CD4-positive, alpha-beta T cell treated with Interferon gamma for 1 hour (primary cell): ENCODE measurements at places on chromosomes 1 and 21.

- no peak for DNase-seq
Observed at GRCh38 chr1:48246727-48247126, 24.2 kb downstream of the SLC5A9 start.

DNA sequence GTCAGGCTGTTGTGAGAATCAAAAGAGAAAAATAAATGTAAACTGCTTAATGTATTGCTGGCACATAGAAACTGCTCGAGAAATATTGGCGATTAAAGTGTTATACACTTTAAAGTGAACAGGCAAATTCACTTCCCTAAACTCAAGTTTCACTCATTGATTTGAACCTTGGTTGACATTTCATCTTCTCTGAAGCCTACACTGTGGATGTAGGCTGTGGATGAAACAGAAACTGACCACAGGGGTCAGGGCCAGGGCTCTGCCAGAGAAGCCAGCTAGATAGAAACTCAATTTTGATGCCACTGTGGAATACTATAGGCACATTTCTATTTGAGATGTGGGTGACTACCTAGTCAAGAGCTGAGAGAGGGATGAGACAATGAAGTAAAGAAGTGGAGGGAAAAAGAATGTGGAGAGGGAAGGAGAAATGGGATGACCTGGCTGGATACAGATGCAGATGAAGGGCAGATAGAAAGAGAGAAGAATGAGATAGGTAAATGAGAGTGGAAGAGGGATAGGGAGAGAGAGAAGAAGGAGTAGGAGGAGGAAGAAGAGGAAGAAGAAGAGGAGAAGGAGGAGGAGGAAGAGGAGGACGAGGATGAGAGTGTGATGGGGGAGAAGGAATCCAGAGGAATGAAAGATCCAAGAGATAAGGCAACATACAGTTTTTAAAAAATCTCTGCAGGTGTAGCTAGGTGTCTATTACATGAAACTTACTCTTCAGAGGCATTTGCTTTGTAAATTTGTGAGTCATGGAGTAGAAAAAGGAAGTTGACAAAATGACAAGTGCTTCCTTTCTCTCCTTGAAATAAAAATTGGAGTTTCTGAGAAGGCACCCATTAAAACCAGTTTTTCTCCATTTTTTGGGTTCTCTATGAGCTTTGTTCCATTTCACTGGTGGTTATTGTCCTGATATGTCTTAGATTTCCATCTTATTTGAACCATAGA is 17.4 kb upstream of the CD1D start:
- no peak for DNase-seq

GRCh38 chr1:64453688-64454087 is 16.2 kb upstream of the CACHD1 start:
- DNase-seq = no peak

DNA sequence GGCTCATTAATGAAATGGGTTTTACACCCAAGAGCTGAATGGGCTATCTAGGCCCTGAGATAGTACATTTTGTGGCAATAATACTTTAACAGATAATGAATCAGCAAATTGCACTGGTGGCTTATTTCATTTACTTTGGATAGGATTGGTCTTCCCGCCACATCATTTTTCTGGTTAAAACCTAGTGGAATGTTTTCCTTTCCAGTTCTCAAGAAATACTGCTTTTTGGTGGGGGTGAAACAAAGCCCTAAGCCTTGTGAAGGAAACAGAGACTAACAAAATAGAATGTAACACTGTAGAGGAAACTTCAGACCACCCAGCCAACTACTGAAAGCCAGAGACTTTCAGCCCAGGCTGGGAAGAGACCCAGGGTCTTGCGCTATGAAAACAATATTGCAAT is 172.2 kb downstream of the HHIPL2 start:
- DNase-seq = no peak

- DNase-seq = no peak
Observed at GRCh38 chr1:113928187-113928930, 765 bp upstream of the HIPK1 start.

DNA sequence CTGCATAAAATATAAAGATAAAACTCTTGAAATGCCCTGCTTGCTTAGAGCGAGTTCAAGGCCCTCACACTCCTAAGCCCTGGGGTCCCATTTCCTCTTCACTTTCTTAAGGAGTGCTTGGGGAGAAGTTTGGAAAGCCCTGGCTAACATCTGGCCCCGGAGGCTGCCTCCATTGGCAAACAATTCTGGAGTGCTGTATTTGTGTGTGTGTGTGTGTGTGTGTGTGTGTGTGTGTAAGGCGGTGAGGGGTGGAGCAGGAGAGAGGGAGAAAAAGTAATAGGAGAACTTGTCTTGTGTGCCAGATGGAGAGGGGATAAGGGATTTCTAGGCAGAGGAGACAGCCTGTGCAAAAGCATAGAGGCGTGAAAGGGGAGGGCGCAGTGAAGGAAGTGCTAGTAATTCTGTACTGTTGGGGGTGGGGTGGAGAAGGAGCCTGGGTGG is 578 bp upstream of the TRIM62 start:
- DNase-seq = no peak

DNA sequence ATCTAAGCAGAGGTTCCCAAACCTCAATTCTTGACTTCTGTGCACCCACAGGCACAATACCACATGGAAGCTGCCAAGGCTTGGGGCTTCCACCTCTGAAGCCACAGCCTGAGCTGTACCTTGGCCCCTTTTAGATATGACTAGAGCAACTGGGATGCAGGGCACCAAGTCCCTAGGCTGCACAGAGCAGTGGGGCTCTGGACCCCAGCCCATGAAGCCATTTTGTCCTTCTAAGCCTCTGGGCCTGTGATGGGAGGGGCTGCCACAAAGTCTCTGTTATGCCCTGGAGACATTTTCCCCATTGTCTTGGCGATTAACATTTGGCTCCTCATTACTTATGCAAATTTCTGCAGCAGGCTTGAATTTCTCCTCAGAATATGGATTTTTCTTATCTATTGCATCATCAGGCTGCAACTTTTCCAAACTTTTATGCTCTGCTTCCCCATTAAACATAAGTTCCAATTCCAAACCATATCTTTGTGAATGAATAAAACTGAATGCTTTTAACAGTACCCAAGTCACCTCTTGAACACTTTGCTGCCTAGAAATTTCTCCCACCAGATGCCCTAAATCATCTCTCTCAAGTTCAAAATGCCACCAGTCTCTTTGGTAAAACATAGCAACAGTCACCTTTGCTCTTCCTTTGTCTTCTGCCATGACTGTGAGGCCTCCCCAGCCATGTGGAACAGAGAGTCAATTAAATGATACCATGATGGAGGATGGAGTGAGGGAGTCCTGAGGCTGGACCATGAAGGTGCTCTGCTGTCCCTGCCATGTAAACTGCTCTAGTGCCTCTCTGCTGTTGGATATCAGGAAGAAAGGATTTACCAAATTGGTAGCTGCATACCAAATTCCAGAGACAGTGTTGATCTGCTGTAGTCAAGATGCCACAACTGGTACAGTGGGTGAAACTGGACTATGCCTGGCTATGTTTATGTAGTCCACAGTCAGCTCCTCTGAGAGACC is 37.6 kb downstream of the RUNX3 start:
- no peak for DNase-seq

GRCh38 chr1:158076441-158076840 is 83.0 kb downstream of the KIRREL1 start:
- no peak for DNase-seq
